Right renal pelvis (tissue), 4 donors: ENCODE measurements at places on chromosomes 12 and 14.

GRCh38 chr14:32307881-32308582 lies 21.1 kb upstream of the AKAP6 start:
- no peak for DNase-seq

DNA sequence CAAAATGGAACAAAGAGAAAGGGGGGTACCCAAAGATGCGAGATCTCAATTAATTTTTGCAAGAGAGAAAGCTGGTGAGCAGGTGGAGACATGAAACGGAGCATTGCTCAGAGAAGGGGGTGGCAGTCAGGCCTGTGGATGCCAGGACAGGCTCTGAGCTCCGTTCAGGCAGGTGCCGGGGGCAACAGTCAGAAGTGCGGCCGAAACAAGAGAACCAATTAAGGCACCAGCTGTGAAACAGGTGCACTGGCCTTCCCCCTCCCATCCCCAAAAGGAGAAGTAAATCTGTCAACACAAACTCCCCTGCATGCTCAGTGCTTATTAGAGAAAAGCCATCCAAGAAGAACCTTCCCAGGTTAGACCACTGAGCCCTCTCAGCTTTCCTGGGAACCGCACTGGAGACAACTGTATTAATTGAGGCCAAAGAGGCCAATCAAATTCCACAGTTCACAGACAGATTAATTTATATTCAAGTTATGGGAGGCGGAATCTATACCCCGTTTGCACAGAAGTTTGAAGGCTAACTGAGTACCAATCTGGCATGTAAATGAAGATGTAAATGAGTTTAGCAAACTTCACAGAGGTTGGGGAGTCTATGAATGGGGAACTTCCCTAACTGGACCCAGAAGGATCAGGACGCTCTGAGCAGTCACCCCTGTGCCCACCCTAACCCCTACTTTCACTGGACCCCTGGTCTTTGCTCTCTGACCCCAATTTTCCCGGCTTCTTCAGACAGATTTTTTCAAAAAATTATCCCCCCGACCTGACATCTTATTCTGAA lies 20.9 kb downstream of the OAS2 start:
- DNase-seq = no peak

GRCh38 chr12:78739653-78740052 lies 124.9 kb upstream of the SYT1 start:
- DNase-seq = no peak

- DNase-seq = no peak
Observed at GRCh38 chr12:110345176-110345661, 58.3 kb downstream of the ANAPC7 start.

DNA sequence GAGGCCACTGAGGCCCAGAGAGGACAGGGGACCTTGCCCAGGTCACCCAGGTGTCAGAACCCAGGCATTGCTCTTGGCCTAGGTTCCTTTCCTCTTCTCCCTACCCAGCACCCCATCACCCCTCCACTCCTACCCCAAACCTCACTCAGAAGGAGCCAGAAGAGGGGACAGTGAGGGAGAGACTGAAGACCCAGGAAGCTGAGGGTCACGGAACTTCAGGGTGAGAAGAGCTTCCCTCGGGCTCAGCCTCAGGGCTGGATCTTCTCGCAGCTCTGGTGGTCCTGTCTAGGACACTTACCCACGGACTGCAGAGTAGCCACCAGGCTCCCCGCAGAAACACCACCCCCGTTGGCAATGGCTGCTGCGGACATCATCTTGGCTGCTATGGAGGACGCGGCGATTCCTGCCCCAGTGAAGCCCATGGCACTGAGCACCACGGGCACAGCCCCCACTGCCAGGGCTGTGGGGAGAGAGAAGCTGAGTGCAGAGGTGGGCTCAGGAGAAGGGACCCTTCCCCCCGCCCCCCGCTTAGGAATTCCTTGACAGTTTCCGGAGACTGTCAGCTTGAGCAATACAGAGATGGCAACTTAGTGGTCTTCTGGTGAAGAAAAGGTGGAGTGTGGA lies 1.1 kb downstream of the IFI27L2 start:
- DNase-seq = no peak

DNA sequence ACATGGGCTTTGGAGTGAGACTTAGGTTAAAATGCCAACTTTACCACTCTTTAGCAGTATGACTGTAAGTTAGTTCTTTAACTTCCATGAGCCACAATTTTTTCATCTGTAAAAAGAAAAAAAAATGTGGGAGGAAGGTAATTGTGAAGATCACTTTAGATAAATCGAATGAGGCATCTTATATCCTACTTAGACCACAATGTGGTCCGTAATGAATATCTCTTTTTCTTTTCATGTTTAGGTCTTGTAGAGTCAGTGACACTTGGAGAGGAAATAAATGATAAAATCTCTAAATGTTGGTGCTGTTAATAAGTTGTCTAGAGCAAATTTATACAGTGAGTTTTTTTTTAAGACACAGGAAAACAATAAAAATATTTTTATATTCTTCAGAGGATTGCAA lies 34.3 kb downstream of the RGS6 start:
- DNase-seq = no peak

GRCh38 chr12:79174626-79175025 lies 310.1 kb downstream of the SYT1 start:
- DNase-seq = no peak

- DNase-seq = no peak
Observed at GRCh38 chr12:57027011-57027804, 10.9 kb upstream of the TAC3 start.

DNA sequence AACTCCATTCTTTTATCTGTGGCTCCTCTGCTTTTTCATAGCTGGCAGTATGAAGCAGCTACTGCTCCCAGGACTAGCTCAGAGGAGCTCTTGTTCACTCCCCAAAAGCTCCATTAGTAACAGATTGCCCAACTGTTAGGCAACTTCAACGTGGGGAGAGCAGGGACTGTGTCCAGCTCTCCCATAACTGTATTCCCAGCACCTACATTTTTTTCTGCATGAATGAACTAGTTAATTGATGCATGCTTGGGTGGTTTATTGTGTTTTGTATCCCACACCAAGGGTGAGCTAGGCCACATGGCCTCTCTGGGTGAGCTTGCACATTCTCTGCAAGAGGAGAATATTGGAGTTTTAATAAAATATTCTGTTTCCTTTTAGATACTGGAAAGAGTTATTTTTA lies 15.2 kb downstream of the STON2 start:
- peak; percentile 56 for DNase-seq
